Activated CD4-positive, alpha-beta T cell treated with anti-CD3 and anti-CD28 coated beads, Interleukin-2, Interleukin-6, amounts not matched to agents 100 ng/mL and 50 ng/mL, durations not matched to agents 16 hours and 8 hours (primary cell): ENCODE measurements at places on chromosomes 3 and 15.

DNA sequence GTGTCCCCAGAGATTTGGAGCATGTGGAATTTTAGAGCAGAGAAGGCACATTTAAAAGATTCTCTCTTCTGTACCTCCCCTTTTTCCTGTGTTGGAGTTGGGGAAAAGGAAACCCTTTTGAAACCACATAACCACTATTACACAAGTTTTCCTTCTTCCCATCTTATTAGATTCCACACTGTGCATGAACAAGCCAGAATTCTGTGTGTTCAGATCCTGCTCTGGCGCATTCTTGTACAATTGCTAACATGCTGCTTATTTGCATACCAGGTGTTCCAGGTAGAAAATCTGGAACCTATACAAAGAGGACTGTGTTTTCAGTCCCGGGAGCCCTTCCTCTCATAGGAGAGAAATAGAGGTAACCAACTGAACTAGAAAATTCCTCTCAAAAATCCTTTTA is 2.6 kb upstream of the CIB2 start:
- DNase-seq = no peak

DNA sequence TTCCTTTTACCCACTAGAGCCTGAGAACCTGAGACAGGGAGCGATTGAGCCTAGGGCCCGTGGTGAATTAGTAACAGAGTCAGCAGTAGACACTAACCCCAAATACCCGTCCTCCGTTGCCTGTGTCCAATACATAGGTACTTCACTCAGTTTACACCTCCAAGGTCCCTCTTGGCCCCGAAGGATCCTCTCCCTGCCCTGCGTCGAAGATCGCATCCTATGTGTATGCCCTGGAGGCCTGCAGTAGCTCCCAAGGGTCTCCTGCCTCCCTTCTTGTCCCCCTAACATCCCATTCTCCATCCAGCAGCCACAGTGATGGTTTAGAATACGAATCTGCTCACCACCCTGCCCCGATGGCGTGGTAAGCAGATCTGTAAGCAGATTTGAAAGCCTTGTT is 67.0 kb downstream of the ISG20 start:
- no peak for DNase-seq

GRCh38 chr3:45826321-45826720 is 15.6 kb downstream of the LZTFL1 start:
- DNase-seq = no peak

- no peak for DNase-seq
Measured at GRCh38 chr3:47398228-47398627, 17.4 kb downstream of the PTPN23 start.

GRCh38 chr3:48528754-48529153 is 24.8 kb upstream of the SHISA5 start:
- DNase-seq = no peak
